Type B pancreatic cell (in vitro differentiated cells): ENCODE measurements at places on chromosomes 1 and 21. TPM values are rescaled to one million over a fixed set of nuclear protein-coding genes. Genes with fewer than 3 reads are reported as not detected.

Gene KLF17
- not detected in 2 replicates for total RNA-seq

DNA sequence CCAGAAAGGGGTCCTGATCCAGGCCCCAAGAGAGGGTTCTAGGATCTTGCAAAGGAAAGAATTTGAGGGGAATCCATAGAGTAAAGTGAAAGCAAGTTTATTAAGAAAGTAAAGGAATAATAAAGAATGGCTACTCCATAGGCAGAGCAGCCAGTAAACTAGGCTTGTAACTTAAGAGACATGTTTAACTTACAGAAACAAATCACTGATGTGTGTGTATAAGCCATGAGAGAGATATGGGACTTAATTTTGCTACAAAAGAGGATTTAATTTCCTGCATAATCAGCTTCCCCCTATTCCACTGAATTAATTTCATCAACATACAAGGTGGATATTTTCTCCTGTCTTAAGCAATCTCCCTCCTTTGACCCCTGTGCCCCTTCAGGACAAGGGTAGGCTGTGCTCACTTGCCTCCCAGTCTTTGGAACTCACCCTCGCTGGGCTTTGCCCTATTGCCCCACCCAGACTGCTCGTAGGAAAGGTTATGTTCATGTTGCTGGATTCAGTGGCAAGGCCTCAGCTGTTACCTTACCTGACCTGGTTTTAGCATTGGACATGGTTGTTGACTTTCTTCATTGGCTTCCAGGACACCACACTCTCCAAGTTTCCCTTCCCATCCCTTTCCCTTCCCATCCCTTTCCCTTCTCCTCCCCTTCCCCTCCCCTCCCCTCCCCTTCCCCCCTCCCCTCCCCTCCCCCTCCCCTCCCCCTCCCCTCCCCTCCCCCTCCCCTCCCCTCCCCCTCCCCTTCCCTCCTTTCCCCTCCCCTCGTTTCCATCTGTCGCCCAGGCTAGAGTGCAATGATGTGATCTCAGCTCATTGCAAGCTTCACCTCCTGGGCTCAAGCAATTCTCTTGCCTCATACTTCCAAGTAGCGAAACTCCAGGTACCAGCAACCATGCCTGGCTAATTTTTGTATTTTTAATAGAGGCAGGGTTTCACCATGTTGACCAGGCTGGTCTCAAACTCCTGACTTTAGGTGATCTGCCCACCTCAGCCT, 44.6 kb downstream of the TBCE start:
- DNase-seq, result no peak

Gene CD1E
- not detected in 2 replicates for total RNA-seq

- DNase-seq, result no peak
Observed at GRCh38 chr1:218957971-218958370, 215.7 kb upstream of the LYPLAL1 start.

DNA sequence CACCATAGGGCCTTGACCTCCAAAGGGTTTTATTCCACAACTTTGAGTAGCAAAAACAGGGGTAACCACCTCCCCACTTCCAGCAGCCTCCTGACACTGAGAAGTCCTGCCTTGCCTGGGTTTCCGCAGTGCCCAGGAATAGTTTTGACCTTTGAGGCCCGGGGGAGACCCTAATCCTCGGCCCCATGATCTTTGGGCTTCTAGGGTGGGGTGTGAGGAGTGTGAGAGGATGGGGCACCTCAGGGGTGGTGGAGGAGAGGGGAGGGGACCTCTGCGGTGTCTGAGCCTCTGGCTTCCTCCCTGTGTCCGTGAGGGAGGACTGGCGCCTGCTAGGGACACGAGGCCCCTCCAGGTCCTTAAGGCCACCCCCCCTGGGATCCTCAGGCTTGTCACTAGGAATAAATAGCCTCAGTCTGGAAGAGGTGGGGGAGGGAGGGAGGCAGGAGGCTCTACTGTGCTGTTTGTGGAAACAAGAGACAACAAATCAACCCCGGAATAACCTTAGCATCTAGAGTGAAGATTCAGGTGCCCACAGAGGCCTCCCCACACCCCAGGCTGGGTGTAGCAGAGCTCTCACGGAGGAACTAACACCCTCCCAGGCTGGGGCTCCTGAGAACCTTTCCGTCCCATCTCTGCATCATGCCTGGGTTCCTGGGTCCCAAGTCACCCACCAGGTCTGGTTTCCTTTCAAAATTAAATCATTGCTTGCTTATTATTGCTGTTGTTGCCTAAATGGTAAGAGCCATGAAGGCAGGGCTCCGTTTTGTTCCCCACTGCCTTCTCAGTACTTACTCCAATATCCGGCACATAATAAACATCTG, 904 bp upstream of the FHL3 start:
- no peak for DNase-seq

Gene EDN2
- 0.24 and 1.0 TPM in 2 replicates for total RNA-seq

- DNase-seq, result no peak
Observed at GRCh38 chr1:107555578-107555977, 409.4 kb downstream of the VAV3 start.

Gene IQGAP3
- total RNA-seq, result 17.6 and 35.3 TPM in 2 replicates
